ENCODE measurements at places on chromosomes 5 and 9.
A peak's percentile ranks its signal among the peaks of the same experiment; 100 is the strongest.

- no peak for DNase-seq
Observed at GRCh38 chr5:126464959-126465358, 41.8 kb downstream of the GRAMD2B start.

- no peak for DNase-seq
Observed at GRCh38 chr5:77333036-77333435, 122.6 kb downstream of the PDE8B start.

DNA sequence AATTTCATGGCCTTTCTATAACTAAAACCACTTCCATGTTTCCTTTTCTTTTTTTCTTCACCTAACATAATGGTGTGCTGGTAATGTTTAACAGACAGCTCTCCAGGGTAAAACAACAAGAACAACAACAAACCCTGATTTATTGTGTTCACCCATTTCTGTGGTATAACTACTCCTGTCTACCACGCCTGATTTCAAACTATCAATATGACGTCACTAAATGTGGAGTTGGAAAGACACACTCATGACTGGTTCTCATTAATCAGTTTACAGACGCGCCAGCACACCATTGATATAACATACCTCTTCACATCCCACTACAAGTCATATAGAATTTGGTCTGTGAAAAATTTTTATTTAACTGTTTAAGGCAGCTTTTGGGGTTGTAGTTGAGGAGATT is 142.9 kb downstream of the ARRDC3 start:
- no peak for DNase-seq

DNA sequence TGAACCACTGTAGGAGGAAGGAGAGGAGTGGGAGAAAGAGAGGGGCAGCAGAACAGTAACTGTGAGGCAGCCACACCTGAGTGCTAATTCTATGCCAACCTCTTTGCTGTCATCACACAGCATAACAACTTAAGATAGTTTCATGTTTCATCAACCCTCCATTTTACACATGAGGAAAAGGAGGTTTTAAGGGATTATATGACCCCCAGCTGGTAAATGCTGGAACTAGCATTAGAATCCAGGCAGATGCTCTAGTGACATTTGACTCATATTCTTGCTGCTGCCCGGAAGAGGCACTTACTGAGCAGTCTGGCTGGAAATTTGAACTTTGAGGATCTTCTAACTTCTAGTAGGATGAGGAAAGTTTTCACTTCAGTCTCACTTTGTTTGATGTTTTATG is 24.1 kb upstream of the VLDLR start:
- DNase-seq, result no peak

GRCh38 chr5:150322202-150322601 is 19.5 kb upstream of the ARSI start:
- no peak for DNase-seq

DNA sequence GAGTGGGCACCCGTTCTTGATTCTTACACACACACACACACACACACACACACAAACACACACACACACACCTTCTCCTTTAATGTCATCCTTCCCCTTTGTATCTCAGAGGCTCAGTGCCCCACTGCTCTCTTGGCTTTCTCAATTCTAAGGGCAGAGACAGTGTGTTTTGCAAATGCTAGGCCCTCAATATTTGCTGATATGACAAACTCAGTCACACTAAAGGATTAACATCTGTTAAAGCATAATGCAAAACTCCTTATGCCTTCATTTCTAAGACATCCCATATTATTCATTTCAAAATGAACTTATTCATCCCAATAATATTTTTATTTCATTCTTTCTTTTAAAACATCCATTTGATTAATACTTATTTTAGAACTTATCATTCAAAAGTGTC is 8.9 kb upstream of the NRG2 start:
- DNase-seq, result no peak

DNA sequence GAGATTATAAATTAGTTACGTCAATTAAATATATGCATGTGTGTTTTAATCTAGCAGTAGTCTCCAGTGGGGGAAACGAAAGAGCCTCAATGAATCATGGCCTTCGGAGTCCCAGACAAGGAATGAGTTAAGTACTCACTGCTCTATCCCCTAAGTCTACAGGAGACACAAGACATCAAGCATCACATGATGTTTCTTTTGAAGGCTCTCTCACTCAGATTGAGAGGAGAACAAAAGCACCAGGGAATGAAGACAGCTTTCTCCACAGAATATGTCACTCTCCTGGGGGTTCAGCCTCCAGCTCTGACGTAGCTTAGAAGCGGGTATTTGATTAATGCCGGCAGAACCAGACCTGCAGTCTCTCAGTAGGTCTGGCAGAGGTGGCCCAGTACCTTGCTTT is 381.4 kb downstream of the ACTL7B start:
- DNase-seq, result no peak

DNA sequence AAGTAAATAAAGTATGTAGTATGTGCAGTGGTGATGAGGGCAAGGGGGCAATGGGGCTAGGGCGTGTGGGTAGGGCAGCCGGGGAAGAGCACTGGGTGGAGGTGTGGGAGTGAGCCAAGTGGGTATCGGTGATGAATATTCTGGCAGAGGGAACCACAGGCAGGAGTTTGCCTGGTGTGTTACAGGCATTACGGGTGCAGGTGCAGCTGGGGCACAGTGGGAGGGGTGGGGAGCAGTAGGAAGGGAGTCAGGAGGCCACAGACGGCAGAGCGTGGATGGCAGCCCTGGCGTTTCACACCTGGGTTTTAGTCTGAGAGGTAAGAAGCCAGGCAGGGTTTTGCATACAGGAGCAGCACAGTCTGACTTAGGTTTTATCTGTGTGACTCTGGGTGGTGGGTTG is 35.4 kb downstream of the SFXN1 start:
- no peak for DNase-seq

- DNase-seq, result no peak
Observed at GRCh38 chr5:32726086-32726557, 15.0 kb downstream of the NPR3 start.

- no peak for DNase-seq
Observed at GRCh38 chr9:90464978-90465377, 177.6 kb downstream of the DIRAS2 start.

- no peak for DNase-seq
Observed at GRCh38 chr9:3971391-3972082, 328.3 kb downstream of the GLIS3 start.

DNA sequence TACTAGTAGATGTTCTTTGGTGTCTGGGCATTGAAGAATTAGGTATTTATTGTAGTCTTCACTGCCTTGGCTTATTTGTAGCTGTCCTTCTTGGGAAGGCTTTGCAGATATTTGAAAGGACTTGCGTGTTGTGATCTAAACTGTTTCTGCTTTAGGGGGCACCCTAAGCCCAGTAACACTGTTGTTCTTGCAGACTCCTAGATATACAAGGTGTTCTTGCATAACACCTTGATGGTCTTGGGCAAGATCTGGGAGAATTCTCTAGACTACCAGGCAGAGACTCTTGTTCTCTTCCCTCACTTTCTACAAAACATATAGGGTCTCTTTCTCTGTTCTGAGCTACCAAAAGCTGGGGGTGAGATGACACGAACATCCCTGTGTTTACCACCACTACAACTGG is 179.1 kb downstream of the FAM170A start:
- DNase-seq, result no peak

DNA sequence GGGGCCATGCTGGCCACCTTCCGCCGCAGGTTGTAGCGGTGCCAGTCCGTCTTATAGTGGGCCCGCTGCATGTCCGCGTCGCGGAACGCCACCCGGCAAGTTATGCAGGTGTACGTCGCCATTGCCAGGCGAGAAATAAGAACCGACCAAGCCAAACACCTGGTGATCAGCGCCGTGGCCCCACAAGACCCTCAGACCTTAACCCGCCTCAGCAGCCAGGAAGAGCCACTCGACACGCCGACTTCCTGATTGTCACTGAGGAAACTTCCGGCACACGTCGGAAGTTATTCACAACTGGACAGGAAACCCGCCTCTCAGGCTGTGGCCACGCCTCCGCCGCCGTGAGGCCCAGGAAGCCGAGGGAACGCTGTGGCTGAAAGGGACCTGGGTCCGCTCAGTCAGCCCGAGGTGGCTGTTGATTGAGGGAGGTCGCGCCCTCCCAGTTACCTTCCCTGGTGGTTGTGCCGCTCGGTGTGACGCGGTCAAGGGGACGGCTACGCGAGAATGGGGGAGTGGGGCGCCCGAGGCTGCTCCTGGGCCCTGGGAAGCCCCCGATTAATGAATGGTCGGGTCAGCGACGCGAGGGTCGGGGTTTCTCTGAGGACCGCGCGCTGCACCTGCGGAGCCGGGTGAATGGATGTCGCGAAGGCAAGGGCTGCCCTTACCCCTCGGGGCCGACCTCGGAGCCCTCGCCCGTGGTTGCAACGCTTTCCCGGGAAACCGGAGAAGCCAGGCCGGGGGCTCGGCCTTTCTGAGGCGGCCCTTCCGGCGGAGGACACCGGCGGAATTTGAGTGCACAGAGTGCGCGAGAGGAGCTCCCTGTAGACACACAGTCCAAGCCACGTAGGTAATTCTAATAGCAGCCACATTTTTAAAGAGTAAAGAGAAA is at the start of gene ZNF622:
Gene ZNF622, minus strand, starts transcription at position 257 of the 889 bp plus-strand sequence. Its CDS starts 135 bp downstream, at position 122.
- peak; percentile 83 for DNase-seq

DNA sequence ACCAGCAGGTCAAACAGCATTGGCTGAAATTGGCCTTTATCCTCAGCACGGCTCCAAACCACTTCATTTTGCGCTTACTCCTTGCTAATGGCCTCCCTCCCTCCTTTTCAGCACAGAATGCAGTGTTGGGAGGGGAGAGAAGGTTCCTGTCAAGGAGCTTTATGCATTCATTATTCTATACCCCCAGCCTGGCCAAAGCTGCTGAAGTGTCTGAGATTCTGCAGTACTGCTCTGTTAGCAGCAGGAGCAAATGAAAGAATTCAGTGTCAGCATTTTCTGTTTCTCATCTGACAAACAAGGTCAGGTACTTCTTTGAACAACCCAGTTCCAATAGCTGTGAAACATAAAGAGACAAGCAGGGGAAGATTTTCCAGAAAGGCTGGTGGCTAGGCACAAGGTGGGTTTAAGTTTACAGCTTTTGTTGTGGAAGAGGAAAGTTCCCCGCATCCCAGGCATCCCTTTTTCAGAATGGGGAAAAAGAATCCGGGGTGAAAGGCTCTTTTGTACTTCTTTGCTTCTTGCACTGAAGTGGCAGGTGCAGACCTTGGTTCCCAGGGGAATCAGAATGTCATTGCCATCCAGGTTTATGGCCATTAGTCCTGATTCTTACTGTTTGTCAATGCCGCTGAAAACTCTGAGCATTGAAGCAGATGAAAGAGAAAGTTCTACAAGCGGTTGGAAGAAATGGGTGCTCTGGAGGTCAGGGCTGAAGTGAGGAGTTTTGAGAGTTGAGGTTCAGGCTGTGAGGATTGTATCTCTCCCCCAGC is 109.3 kb upstream of the APC start:
- no peak for DNase-seq
